Natural killer cell (primary cell): ENCODE measurements at places on chromosomes 12 and 14. TPM values are rescaled to one million over a fixed set of nuclear protein-coding genes. Genes with fewer than 3 reads are reported as not detected.

GRCh38 chr14:94329857-94330256 lies 6.7 kb upstream of the SERPINA6 start:
- no peak for DNase-seq
- no peaks in the 10 kb centered on the region for H3K27me3 ChIP-seq
- H3K27ac ChIP-seq = no peak overlapping the region
- no peaks in the 10 kb centered on the region for H3K36me3 ChIP-seq
- H3K4me1 ChIP-seq = no peaks in the 10 kb centered on the region

DNA sequence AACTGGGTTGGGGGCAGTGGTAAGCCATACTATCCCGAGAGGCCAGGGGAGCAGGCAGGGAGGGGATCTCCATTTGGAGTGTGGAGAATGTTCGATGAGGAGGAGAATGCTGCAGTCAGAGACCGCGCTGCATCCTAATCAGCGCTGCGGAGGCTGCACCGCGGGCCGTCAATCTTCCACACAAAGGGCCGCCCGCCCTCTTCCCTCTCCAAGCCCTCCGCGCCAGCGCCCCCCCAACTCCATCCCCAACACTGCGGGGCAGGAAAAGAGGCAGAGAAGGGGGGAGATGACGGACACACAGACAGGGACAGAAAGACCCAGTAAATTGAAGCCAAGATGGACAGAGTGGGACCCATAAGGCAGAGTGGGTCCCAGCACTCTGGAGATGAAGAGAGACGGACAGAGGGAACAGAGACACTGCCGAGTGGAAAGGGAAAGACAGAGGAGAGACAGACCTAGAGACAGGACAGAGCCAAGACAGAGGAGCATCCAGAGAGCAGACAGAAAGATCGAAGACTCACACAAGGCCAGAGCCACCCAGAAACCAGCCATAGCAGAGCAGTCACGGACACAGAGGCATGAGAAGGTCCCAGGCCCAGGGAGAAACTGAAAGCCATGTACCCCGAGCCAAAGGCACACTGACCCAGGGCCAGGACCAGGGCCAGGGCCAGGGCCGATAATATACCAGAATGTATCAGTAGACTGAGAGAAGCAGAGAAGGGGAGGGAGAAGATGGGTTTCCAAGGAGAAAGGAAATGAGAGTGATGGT lies 3.5 kb downstream of the CISTR start:
- peaks cover 41% of the 10 kb centered on the region for H3K4me1 ChIP-seq
- no peak overlapping the region for H3K27ac ChIP-seq
- no peak for DNase-seq

- H3K4me3 ChIP-seq = no peak overlapping the region
- H3K27me3 ChIP-seq = no peaks in the 10 kb centered on the region
- no peak overlapping the region for H3K27ac ChIP-seq
- DNase-seq = no peak
- H3K36me3 ChIP-seq = no peaks in the 10 kb centered on the region
These were observed 135.3 kb downstream of the SMOC1 start for GRCh38 chr14:70014406-70015095.

The CFAP54 gene
- 1.2 TPM for total RNA-seq

The NELL2 gene
- 14.0 TPM for total RNA-seq

The PRKD1 gene
- not detected for total RNA-seq

The TMTC1 gene
- total RNA-seq = 0.50 TPM
